Epithelial cell of proximal tubule (primary cell): ENCODE measurements at places on chromosomes 2 and 18. TPM values are rescaled to one million over a fixed set of nuclear protein-coding genes. Genes with fewer than 3 reads are reported as not detected.
A peak's percentile ranks its signal among the peaks of the same experiment; 100 is the strongest.

- DNase-seq: no peak
Measured at GRCh38 chr2:200905618-200906296, 16.6 kb downstream of the NIF3L1 start.

- DNase-seq: no peak
Measured at GRCh38 chr2:207895274-207895860, 125.7 kb upstream of the FZD5 start.

DNA sequence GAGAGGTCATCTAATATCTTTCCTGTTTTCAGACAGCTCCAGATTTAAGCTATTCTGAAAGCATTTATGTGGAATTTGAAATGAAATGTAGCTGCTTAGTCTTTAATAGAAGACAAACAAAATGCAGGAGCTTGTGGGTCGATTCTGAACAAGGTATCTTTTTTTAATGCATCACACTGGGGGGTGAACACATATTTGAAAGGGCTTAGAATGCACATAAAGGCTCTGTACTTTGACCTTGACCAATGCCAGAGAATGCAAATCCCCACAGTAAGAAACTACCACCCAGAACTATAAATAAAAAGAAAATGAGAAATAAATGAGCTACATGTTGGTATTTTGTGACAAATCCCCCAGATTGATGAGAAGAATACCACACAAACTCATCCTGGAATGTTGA, 489.3 kb downstream of the PIK3C3 start:
- DNase-seq: no peak

DNA sequence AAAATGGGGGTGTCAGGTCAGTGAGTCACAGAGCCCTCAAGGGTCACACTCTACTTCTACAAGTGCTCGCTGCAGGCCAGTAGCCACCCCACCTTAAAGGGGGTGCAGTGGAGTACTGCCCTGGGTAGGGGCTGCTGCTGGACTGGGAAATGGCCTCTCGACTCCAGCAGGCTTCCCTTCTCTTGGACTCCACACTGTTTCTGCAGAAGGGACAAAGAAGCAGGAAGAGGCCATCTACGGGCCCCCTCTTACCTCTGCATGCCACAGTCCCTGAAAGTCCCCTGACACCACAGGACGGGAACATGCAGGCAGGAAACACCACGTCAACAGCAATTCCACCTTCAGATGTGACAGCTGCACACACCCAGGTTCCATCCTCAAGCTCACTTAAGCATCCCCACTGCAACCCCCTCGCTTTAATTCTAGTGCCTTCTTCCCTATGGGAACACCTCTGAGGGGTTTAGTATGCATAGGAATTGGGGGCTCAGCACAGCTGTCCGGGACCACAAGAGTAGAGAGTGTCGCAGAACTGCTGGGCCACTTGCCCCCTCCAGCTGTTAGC, 22.3 kb downstream of the SNED1 start:
- no peak for DNase-seq

DNA sequence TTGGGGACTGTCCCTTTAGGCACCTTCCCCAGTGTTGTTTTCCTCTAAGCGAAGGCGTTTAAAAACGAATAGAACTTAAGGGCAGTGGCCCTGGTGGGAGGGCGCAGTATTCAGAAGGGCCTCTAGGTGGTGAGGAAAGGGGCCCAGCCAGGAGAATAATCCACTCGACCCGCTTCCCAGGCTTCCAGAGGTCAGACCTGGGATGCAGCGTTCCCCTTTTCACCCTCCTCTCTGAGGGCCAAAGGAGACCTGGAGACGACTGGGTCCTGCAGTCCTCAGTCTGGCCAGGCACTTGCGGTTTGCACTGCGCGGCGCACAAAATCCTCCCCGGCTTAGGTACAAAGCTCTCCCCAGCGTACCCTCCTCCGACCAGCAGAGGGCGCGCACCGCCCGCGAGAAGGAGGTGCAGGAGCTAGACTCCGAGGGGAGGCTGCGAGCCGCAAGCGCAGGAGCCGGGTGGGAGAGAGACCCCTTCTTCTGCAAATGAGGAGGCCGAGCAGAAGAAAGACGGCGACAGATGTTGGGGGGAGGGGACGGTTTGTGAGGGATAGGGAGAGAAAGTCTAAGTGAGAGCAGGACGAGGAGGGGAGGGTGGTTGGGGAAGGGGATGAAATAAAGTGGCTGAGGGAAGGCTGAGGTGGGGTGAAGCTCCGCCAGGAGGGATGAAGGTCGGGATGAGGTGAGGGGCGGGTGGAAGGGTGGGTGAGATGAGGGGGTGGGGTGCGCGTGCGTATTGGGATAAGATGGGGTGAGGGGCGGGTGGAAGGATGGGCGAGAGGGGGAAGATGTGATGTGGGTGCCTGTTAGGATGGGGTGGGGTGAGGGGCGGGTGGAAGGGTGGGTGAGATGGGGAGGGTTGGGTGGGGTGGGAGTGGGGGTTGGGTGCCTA, 4.9 kb downstream of the FEV start:
- peak; percentile 29 for DNase-seq

GRCh38 chr2:176101216-176101830, 1.7 kb downstream of the HOXD12 start:
- no peak for DNase-seq

DNA sequence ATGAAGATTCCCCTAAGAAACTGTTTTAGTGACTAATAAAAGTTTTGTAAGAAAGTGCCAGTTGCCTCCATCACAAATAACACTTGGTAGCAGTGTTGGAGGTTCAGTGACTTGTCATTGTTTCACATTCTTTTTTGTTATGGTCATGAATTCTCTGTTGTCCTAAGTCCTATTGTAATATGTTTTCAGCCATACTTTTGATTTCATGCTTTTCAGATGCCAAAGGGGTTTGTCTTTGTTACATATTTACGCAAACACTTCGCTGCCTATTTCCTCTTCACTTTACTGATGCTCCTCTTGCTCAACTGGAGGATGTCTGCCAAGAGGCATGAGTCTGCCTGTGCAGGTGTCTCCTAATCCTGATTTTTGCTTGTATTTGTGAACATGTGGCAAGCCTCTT, 66.6 kb downstream of the PHLPP1 start:
- no peak for DNase-seq

DNA sequence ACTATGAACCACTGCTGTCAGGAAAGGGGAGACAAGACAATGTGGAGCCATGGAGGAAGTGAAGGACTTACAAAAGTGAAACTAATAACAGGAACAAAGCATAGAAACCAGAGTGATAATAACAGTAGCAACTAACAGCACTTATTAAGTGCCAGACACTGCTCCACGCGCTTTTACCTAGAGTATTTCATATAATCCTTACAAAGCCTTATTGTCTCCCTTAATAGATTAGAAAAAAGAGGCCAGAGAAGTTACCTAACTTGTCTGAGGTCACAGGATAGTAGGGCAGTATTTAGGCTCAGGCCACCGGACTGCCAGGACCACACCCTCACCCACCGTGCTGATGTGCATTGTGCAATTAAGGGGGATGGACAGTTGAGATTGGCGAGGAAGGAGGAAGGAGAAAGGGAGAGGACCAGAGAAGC, 98.6 kb upstream of the NFU1 start:
- DNase-seq: no peak

GRCh38 chr18:2963048-2963447, 49.9 kb downstream of the LPIN2 start:
- DNase-seq: no peak

DNA sequence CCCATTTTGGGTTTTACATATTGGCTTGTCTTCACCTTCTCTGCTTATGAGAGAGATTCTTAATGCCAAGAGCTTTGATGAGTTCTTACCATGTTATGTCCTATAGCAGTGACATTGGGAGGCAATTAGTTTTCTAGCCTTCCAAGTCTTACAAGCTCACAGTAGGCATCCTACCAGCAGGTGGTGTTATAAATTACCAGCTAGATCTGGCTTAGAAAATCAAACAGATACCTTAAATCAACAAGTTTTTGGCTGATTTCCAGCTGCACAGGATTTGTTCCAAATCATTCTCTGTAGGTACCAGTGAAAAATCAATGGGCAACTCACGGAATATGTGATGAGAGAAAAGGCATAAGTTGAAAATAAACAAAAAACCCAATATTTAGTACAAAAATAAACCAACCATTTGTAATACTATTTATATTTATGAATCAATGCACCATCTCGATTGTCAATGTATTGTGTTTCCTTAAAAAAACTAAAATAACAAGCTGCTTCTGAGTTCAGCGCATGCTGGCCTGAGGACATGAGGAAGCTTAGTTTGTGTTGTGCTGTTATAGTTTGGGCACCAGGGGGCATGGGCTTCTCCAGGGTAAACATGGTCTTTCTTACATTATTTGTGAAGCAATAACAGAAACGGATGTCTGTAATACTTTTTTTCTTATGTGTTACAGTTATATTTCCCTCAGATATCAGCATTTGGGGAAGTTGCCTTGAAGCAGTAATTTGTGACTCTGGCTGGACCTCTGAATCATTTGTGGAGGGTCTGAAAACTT, 34.1 kb upstream of the NXPH2 start:
- no peak for DNase-seq

DNA sequence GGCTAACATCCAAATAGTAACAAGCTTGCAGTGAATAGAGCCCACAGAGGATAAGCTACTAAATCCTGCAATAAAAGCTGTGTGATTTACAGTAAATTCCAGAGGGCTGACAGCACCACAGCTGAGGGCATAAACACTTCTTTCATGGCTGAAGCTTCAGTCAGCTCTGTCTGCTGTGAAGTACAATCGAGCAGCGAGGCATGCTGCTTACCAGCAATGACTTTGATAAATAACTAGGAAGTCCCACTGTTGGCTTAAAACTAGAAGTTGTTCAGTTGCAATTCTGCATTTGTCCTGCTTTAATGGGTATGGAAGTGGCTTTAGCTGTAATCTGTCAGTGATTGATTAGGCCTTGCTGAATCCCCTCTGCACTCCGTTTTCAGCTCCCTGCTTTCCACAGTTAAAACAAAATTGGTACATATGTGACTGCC, 65.2 kb upstream of the FIGN start:
- no peak for DNase-seq

GRCh38 chr2:137155356-137156104, 390.2 kb downstream of the THSD7B start:
- DNase-seq: no peak

DNA sequence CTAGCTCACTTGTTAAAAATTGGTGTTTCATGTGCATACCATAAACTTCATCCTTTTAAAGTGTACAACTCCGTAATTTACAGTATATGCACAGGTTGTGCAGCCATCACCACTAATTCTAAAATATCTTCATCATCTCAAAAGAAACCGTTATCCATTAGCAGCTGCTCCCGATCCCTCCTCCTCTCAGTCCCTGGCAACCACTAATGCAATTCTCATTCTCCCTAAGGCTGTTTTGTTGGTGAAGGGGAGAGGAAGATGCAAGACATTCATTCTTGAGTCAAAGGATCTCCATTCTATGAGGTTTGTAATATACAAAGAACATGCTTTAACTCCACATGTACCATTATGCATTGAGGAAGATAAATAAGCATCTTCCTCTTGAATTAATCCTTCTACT, 48.6 kb downstream of the RNU4ATAC start:
- DNase-seq: no peak

DNA sequence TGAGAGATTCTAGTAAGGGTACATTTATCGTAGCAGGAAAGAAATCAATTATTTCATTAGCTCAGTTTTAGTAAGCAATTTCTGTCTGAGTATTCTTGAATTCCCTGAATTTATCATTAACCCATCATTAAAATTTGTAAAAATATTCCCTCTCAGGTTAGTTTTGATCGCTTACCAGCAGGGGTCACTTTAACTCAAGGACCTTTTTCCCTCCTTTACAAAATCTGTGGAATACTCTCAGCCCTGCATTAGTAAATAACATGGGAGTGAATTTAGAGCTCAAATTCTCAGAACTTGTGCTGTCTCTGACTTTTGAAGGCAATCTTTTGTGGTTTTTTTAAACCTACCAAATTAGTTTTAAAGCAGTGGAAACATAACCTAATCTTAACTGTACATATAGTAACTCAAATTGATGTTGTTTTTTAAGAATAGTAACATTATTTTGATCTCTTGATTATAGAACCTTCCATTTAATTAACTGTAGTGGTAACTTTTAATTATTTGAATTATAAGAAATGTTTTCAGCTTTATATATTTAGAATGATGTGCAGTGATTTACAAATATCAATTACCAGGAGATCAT, 97.2 kb downstream of the AGPS start:
- DNase-seq: no peak

GRCh38 chr18:27921904-27922751, 254.8 kb downstream of the CDH2 start:
- peak; percentile 36 for DNase-seq

- DNase-seq: no peak
Measured at GRCh38 chr2:226875438-226876225, 39.8 kb downstream of the RHBDD1 start.

- no peak for DNase-seq
Measured at GRCh38 chr2:74347742-74348141, 4.5 kb upstream of the SLC4A5 start.

GRCh38 chr2:71907503-71907902, 240.2 kb downstream of the CYP26B1 start:
- DNase-seq: no peak

DNA sequence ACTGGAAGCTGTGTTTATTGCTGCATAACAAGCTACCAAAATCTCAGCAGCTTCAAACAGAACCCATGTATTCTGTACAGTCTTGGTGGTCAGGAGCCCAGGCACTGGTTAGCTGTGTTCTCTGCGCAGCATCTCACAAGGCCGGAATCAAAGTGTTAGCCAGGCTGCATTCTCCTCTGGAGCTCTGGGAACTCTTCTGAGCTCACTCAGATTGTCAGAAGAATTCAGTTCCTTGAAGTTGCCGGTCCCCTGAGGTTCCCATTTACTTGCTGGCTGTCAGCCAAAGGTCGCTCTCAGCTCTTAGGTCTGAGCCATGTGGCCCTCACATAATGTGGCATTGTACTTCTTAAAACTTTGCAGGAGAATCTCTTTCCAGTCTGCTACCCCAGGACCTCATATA, 123.6 kb upstream of the SMIM21 start:
- no peak for DNase-seq

DNA sequence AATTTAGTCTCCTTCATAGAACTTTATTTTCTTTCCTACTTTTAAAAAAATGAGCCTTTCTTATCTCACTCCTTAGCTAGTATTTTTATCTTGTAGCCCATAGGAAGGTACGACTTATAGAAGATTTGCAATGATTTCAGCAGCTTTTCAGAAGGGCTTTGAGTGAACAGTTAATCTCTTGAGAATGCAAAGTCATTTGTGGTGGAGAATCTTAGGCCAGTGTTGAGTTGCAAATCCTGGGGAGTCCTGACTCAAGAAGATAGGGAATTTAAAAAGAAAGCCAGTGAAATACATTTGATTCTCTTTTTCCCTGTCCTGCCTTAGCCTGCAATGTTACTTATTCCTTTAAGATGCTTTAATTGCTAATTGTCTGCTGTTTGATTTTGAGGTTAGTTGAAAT, 33.6 kb downstream of the LYPD6 start:
- no peak for DNase-seq

The PLGLB1 gene
- 3.9 TPM in 1 of 2 replicates, not detected in the other for total RNA-seq

The ZAP70 gene
- total RNA-seq: 0.14 TPM in 1 of 2 replicates, not detected in the other

The KCNS3 gene
- 16.2 and 26.9 TPM in 2 replicates for total RNA-seq

The REG3A gene
- total RNA-seq: not detected in 2 replicates

The ASPRV1 gene
- 0.14 and 0.69 TPM in 2 replicates for total RNA-seq

The ACADL gene
- 0.17 and 0.51 TPM in 2 replicates for total RNA-seq

The EVA1A gene
- 53.7 and 67.0 TPM in 2 replicates for total RNA-seq

The PLB1 gene
- total RNA-seq: 1.2 and 2.1 TPM in 2 replicates
